ENCODE measurements at places on chromosomes 16 and 17.

DNA sequence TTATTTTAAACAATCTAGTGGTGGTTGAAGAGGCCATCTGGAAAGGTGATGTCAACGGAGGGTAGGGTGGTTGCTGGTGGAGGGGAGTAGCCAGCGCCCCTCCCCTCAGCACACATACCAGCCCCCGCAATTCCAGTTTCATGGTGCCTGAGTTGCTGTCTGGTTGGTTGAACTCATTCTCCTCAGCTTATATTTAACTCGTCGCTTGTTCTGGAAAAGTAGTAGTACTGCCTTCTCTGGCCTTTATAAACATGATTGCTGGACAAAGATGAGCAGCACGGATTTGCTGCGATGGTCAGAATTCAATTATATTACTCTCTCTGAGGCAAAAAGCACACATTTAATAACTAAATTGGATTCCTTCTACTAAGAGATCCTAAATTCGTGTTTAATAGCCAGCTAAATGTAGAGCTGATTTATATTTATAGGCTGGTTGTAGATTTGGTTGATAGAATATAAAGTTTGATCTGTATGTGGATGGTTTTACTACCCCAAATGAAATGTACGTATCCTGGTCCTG, 238.0 kb upstream of the TBX2 start:
- no peak for DNase-seq

DNA sequence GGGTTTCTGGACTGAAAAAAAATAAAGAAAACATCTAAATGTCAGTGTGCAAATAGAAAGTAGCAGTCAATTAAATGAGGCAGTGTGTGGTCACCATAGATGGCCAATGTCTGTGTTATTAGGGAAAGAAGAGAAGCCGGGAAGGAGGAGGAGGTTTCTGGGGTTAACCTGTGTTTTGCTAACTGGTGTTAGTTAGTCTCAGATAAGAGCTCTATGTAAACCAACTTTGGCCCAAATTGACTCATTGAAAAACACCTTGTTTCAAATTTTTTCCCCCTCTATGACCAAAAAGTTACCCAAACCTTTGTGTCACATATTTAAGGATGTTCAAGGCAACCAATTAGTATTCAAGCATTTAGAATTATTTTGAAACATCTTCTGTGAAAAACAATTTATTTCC, 530.9 kb downstream of the MAF start:
- DNase-seq: no peak

GRCh38 chr16:29663807-29664090, 702 bp downstream of the SPN start:
- DNase-seq: no peak

DNA sequence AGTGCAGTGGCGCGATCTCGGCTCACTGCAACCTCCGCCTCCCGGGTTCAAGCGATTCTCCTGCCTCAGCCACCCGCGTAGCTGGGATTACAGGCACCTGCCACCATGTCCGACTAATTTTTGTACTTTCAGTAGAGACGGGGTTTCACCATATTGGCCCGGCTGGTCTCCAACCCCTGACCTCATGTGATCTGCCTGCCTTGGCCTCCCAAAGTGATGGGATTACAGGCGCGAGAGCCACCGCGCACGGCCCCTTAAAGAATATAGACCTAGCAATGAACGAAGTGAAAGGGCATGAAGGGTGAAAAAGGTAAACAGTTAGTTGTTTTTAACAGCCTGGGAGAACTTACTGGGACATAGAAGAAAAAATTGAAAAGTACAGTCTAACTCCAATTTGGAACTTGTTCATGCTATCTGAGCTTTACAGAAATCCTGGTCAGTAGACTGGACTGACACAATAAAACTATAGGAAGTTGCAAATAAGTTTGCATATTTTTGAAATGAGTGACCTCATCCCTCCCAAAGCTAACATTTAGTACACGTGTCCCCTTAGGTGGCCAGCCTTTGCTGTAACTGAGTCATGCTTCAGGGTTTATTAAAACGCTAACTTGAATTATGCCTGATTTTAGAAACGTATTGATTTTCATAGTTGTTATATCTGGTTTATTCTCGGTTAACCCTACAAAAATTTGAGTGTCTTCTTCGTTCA, 1.8 kb downstream of the COG1 start:
- DNase-seq: no peak

DNA sequence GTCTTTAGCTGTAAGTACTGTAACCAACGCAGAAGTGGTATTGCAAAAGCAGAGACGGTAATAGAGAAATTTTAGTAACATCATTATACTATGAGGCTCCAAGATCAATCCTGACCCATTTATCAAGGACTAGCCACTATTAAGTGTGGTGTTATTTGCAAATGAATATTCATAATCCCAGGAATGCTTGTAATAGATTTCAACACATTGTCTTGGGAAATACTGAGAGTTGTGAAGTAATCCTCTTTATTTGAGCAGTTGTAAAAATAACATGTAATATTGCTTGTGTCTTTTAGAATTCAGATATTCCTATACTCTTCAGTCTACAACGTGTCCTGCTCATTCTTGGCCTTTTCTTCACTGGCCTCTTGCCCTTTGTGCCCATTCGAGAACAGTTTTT, 46.4 kb downstream of the GDPD1 start:
- no peak for DNase-seq

DNA sequence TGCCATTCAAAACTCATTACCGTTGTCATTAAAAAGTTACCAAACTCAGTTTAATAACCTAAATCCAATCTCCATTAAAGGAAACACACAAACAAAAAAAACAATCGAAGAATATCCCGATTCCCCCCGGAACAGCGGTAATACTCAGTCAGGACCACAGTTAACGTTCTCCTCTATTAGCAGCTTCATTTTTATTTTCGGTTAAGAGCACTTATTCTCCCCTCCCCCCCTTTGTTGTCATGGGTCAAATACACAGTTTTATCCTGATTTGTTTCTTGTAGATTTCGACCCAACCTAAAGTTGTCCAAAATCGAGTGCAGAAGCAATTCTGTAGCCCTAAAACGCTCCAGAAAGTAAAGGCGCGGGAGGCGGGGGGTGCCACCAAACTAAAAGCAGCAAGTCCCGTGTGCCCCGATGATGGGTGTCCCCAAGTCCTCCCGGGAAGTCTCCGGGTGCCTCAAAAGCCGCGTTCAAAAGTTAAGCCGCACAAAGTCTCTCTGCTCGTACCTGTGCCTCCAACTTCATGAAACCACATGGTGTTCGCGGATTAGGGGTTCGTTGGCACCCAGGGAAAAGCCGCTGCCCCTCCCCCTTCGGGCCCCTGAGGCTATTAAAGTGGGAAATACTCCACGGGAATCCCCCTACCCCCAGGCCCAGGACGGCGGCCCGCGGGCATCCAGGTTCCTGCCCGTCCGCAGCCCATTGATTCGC, 996 bp downstream of the SUMO2 start:
- no peak for DNase-seq

DNA sequence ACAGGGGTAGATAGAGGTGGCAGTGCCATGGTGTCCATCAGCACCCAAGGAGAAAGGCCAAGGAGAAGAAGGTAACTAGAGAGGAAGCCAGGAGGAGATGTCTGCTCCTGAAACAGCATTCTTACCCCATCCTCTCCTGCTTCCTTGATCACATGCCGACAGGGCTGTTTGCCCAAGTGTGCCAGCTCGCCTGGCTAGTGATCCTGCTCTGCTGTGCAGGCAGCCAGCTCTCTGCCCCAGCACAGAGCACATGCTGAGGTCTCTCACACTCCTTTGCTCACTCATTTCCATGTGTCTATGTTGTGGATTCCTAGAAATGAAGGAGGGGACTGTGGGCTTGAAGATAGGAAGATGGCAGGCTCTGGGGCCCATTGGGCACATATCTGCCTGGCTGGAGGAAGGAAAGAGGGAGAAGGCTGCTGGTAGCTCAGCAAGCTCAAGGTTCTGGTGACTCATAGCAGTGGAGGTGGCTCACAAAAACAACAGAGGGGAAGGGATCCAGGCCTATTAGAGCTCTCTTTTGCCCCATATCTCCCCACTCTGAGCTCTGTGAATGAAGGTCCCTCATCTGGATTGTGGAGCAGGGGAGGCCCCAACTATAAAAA, 54.3 kb downstream of the NEUROD2 start:
- DNase-seq: no peak

All from LoVo (cell line).